ENCODE measurements at places on chromosomes 3 and 15.

DNA sequence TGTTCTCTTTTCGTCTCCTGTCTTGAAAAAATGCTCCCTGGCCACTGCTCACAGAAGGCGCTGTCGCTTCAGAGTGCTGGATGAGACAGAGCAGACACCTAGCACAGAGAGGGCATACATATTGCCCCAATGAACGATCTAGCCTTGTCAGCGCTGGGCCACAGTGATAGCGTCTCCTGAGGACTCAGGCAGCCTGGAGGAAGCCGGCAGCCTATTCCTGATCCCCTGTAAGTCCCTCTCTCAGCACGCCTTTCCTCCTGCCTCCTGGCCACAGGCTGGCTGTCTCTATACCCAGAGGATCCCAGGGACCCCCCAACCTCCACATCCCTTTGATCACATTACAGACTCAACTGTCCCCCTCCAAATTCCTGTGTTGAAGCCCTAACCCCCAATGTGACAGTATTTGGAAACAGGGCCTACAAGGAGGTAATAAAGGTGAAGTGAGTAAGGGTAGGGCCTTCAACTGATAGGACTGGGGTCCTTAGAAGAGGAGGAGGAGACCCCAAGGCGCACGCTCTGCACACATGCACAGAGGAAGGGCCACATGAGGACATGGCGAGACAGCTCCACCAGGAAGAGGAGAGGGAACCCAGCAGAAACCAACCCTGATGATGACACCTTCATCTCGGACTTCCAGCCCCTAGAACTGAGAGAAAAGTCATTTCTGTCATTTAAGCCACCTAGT, 7.5 kb downstream of the PLA2G4F start:
- DNase-seq, result no peak

- no peak for DNase-seq
Observed at GRCh38 chr15:101549647-101550046, 60.1 kb upstream of the PCSK6 start.

DNA sequence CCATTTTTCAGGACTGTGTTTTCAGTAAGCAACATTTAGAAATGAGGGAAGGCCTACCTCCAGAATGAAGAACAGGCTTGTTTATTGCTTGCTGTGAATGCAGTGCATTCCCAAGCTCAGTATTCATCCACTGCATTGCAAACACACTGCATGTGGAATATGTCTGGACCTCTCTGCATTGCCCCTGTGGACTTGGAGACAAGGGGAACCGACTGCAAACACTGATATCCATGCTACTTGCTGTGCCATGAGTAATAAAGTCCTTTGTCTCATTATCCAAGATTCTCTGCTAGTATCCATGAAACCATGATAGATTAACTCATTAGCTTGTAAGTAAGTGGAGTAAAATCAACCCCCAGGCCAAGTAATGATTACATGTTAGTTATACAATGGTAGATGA, 301.2 kb upstream of the NR2E3 start:
- DNase-seq, result no peak

- DNase-seq, result no peak
Observed at GRCh38 chr15:94026458-94027304, 204.7 kb upstream of the MCTP2 start.

GRCh38 chr3:15676259-15676658, 74.7 kb downstream of the BTD start:
- DNase-seq, result no peak

GRCh38 chr3:166360720-166361119, 523.5 kb upstream of the BCHE start:
- DNase-seq, result no peak

- DNase-seq, result no peak
Observed at GRCh38 chr15:81950841-81951414, 94.9 kb downstream of the MEX3B start.

DNA sequence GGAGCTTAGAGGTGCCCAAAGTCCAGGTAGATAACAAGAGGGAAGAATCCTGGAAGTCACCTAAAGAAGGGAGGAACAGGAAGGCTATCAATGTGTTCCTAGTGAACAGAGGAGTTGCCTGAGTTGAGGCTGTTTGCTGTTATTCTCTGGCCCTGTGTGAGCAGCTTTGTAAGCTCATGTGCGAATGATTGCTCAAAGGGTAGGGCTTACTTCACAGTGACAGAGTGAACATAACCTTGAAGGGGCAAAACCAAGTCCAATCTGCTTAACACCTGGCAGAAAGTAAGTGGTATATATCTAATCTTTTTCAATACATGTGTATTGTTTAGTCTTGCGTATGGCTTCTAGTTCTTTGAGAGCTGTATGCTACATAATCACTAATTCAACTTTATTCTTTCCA, 1153.6 kb downstream of the TUSC7 start:
- DNase-seq, result no peak

- no peak for DNase-seq
Observed at GRCh38 chr3:145182196-145182911, 978.6 kb downstream of the PLOD2 start.
